Muscle of leg (tissue), 16 donors: ENCODE measurements at places on chromosomes 16 and 17. TPM values are rescaled to one million over a fixed set of nuclear protein-coding genes. Genes with fewer than 3 reads are reported as not detected.

CDH3 gene
- 0.39 TPM for polyA plus RNA-seq

PPL gene
- polyA plus RNA-seq, result 18.3 TPM

PMFBP1 gene
- polyA plus RNA-seq, result 3.5 TPM

CCL14 gene
- polyA plus RNA-seq, result 18.5 TPM
